ENCODE measurements at places on chromosomes 1 and 21.

- no peak for DNase-seq
Observed at GRCh38 chr1:7493711-7494454, 277.2 kb upstream of the VAMP3 start.

- no peak for DNase-seq
Observed at GRCh38 chr21:43334214-43334958, 92.5 kb downstream of the SIK1 start.

GRCh38 chr1:181150842-181151241, 62.3 kb downstream of the IER5 start:
- no peak for DNase-seq

GRCh38 chr21:41755258-41755933, 11.5 kb downstream of the RIPK4 start:
- DNase-seq: no peak

- DNase-seq: no peak
Observed at GRCh38 chr1:218079347-218079746, 205.7 kb upstream of the RRP15 start.

- DNase-seq: no peak
Observed at GRCh38 chr1:169604781-169605560, 18.7 kb upstream of the F5 start.

DNA sequence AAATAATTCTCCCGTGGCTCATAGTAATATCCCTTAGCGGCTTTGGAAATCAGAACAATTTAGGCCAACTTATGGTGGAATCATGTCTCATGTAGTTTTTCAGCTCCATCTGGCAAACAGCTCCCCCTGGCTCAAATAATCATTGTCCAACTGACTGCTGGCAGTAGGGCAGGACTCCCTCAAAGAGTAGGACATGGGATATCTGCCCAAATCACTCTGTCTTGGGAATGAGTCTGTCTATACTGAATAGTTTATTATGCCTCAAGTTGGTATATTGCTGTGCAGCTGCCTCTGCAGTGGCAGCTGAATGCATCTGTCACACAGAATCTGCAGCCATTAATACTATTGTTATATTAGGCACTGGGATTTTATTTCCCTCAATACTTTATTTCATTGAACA, 255.7 kb downstream of the COL11A1 start:
- DNase-seq: no peak

GRCh38 chr21:44710756-44711326, 531 bp downstream of the TSPEAR start:
- DNase-seq: no peak

GRCh38 chr1:198749279-198749678, 110.4 kb downstream of the PTPRC start:
- no peak for DNase-seq

DNA sequence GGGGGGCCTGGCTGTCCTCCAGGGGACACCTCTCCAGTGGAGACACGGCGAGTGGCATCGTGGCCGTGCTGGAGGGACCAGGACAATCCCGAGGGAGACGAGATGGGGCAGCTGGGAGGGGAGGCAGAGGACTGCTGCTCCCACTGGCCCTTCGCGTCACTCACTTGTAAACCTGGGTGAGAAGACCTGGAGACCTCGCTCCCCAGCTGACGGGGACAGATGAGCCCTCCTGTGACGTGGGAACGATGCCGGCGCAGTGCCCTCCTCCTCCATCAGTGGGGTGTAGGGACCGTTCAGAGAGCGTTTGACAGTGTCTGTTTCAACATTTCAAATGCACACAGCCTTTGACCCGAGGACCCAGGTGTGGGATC, 4.6 kb downstream of the SPATC1L start:
- DNase-seq: no peak

DNA sequence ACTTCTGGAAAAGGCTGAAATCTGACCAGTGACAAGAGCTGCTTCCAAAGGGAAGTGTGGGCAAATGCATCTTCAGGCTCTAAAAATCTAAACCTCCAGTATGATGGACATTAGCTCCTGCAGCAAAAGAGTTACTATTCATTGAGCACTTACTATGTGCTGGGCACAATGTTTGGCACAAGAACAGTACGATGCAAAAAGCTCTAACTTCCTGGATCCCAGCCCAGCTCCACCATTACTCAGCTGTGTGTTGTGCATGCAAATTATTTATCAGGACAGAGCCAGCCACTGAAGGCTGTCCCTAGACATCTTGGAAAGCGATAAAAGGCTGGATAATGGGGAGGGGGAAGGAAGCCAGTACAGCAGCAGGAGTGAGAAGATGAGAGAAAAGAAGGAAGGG, 143.5 kb downstream of the ELAVL4 start:
- DNase-seq: no peak

DNA sequence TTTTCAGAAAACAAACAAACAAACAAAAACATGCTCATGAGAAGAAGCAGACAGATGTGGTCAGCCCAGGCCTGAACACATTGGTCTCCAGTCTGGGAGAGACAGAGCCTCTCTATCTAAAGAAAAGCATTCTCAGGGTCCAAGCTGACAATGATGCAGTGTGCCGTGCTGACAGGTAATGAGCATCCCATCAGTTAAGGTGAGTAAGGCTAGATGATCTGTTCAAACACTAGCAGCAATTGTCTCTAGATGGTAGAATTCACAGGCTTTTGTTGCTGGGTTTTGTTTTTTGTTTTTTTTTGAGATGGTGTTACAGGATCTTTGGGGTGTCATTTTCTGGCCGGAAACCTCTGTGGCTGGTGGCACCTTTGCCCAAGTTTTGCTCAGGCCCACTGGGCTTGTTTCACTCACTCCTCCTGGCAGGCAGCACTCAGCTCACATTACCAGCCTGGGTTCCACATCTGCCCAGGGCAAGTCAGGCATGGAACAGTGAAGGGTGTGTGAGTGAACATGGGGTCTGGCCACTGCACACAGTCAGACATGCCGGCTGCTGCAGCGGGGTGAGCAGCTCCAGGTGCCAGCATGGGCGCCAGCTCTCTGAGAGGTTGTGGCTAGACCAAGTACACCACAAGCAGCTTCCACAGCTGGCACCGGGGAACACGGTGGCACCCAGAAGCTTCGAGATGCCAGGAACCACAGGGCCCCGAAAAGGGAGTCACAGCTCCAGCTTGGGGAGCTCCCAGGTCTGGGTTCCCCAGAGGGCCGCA, 2.5 kb upstream of the C1QA start:
- no peak for DNase-seq

DNA sequence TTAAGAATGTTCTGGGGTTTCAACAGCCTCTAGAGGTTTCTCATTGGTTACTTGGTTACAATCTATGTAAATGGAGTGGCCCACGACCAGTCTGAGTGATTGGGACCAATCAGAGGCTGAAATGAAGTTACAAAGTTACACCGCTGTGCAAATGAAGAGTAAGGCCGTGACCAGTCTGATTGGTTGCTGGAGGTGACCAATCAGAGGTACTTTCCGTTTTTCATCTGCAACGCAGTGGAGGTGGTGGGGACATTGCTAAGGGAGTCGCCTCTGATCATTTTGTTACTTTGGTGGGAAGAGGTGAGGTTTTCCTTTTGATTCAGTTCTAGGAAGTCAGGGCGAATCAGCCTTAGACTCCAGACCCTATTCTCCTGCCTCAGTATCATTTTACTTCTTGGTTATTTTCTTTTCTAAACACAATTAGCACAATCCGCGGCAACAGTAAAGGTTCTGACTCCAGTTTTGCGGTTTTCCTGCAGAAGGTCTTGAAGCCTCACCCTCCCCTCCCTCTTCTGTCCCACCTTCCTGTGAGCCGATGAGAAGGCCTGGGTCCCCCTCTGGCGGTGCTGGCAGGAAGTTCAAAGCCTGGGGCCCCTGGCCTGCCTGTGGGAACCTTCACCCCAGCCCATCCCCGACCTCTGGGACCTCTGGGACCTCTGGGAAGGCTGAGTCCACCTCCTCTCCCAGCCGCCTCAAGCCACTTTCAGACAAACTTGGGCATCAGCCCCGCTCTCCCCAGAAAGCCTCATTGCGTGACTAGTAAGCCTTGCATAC, 38.7 kb upstream of the TTC34 start:
- no peak for DNase-seq

DNA sequence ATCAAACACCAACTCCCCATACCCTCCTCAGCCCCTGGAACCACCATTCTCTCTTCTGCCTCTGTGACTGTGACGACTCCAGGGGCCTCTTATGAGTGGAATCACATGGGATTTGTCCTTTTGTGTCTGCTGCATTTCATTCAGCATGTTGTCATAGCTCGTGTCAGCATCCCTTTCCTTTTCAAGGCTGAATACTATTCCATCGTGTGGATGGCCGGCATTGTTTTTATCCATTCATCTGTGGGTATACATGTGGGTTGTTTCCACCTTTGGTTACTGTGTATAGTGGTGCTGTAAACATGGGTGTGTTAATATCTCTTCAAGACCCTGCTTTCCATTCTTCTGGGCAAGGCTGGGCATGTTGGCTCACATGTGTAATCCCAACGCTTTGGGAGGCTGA, 17.1 kb upstream of the OBSCN start:
- DNase-seq: no peak

DNA sequence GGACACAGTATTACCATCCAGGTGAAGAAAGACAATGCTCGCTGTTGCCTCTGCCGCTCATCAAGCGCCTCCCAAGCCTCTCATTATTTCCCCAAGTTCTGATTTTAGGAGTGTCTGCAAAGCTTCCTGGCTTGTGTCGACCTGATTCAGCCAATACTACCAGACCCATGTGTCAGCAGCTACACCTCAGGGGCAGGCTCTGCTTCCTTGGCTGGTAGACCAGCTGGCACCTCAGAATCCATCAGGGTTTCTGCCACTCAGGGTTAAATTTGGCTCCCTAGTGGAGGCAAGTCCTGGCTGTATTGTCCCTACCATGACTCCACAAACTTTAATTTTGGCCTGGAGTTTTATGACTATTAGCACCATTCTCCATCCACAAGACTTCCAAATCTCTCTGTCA, 35.4 kb downstream of the SUSD4 start:
- DNase-seq: no peak

- no peak for DNase-seq
Observed at GRCh38 chr1:44447051-44447810, 42.2 kb downstream of the RNF220 start.

- DNase-seq: no peak
Observed at GRCh38 chr1:179017383-179018326, 8.0 kb upstream of the FAM20B start.

DNA sequence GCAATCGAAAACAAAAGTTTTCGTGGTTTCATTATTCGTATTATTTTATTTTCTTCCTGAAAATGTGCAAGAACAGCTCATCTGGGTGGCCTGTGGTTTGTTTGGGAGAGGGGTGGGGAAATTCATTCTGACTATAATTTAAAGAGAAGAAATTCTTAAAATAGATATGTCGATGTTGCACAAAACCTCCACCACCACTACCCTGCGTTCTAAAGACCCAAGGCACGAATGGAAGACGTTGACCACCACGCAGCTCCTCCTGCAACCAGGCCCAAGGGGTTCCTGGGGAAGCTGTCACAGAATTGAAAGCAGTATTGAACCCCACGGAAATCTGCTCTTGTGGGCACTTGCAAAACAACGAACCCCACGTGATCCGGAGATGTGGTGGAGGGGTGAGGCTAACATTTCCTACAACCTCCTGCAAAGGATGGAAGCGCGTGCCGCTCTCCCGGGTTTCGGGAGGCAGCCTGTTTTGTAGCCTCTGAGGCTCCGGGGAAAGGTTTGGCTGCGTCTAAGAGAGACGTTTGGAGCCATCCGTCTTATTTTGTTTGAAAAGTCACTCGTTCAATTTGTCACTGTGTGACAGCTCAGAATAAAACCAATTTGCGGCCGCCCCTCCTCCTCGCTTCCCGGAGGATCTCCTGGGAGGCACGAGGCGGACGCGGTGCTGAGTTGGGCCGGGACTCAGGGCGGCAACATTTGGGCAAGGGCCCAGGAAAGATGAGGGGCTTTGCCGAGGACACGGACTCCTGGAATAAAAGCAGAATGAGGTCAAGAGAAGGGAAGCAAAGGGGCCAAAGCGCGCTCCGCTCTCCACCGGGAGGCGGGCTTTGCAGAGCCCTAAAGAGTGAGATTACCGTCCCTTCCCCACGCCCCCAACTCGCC, 810 bp upstream of the HLX start:
- no peak for DNase-seq

DNA sequence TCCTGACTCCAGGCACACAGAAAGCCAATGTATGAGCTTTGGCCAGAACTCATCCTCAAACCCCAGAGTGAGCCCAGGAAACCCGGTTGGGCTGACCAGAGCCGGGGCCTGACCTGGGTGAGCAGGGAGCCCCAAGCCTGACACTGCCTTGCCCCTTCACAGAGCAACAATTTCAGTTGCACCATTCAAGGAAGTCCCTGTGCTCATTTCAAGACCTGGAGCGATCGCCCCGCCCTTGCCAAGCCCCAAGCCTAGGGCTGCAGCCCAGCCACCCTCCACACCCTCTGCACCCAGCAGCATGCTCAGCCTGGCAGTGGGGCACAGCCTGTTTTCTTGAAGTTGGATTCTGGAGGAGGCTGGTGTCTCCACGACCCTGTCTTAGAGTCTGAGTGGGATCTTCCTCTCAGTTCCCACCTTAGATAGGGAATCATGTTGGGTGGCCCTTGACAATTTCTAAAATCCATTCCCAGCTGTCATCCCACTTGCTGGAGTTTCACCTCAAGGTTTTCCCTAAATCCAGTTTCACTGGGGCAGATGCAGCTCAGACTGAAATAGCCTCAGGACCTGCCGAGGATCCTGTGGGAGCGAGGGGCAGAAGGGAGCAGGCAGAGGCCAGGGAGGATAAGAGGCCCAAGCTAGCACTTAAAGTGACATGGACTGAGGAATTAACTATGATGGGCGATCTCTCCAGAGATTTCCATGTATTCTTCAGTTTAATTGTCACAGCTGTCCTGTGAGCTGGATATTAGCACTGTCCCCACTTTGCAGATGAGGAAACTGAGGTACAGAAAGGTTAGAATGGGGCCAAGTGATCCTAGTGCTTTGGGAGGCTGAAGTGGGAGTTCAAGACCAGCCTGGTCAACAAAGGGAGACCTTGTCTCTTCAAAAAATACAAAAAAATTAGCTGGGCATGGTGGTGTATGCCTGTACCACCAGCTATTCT, 2.5 kb downstream of the NBL1 start:
- DNase-seq: no peak

DNA sequence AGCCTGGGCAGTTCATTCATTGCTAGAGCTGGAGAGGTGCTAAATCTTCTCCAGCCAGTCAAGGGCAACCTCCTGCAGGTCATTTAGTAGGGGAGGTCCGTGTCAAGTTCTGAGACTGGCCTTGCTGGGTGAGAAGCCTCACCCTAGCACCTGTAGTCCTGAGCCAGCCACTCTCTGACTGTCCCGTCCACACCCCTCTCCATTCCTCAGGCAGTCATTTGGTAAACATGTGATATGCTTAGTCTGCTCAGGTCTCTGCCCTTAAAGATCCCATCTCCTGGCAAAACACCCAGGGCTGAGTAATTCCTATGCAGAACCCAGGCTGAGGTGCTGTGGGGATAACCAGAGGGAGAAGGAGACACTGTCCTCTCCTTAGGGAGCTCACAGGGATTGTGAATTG, 13.7 kb upstream of the IGFN1 start:
- no peak for DNase-seq

Data from cortex of kidney (tissue), 1 donor.